Activated T-cell treated with anti-CD3 and anti-CD28 coated beads, Interleukin-2, amount 50 U/mL, for 48 hours (primary cell): ENCODE measurements at places on chromosomes 6 and 20.

- no peak for DNase-seq
Observed at GRCh38 chr6:166603043-166603690, 16.7 kb upstream of the RAMACL start.

GRCh38 chr6:3784423-3784822 is 32.9 kb upstream of the PXDC1 start:
- DNase-seq, result no peak

GRCh38 chr20:17810062-17810631 is 110.4 kb downstream of the BANF2 start:
- no peak for DNase-seq

GRCh38 chr6:10626154-10626741 is 68.2 kb downstream of the C6orf52 start:
- DNase-seq, result no peak

DNA sequence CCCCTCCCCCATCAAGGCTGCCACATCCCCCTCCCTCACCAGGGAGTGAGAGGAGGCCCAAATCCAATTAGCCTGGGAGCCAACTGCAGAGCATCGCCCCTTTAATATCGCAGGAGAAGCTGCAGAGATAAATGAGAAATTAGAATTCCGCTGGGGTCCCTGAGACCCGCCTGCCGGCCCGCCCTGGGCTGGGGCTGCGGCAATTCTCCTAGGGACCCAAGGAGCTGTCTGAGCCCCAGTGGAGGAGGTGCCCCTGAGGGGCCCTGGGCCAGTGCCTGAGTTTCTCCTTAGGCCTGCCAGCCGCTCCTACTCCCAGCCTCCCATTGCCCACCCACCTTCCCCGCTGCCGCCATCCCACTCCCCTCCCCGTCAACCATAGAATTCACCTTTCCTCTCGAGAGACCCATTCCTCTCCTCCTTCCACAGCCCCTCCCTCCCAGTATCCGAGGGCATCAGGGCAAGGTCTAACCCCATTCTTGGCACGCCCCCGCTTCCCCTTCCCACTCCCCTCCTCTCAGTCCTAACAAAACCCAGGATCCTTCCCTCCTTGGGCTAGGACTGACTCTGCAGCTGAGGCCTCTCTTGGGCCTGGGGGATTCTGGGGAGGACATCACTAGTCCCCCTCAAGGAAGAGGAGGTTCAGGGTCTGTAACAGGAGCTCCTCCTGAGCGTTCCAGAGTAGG is 20.0 kb upstream of the CDH22 start:
- DNase-seq, result no peak

DNA sequence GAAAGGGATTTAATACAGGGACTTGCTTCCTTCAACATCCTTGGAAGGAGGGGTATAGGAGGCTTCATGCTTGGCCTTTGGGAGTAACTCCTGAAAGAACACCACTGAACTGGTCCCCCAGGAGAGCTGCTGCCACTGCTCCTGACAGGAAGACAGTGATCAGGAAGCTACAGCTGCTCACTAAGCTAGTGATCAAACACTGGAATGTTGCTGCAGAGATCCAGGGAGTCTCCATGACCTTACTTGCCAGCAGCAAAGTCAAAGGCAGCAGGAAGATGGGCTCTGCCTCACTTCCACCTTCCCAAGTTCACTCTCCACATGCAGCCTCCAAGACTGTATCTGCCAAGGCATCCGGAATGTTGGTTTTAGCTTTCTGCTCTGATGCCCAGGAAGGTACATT is 31.8 kb downstream of the PIM1 start:
- no peak for DNase-seq

GRCh38 chr20:1825507-1825906 is 69.7 kb upstream of the SIRPA start:
- no peak for DNase-seq

DNA sequence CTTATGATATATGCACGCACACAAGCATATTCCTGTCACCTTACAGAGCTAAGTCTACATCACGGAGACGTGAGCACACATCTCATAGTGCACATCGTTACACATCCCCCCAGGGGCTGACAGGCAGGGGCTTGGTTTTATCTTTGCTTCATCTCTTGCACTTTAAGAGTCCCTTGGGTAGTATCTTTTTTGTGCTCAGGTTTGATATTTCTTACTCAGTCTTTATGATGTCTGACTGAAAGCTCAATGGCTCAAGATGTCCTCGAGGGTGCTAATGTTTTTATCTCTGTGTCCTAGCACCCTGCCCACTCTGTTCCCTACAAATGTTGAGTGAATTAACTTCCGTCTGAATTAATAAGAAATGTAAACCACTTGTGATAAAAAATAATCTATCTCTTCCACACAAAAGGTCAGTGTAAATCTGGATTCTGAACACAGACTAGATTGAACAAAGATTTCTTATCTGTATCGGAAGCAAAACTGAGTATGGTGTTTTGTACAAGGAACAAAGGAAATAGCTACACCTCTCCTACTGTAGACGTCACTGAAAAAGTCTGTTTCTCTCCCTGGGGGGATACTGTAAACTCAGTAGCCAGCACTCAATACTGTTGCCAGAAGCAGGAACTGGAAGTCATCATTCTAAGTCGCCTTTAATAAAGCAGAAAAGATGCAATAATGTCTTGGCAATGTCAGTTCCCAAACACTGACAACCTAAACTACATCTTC is 195.1 kb downstream of the PRKN start:
- DNase-seq, result no peak

- DNase-seq, result no peak
Observed at GRCh38 chr6:52524918-52525317, 51.9 kb downstream of the TRAM2 start.

DNA sequence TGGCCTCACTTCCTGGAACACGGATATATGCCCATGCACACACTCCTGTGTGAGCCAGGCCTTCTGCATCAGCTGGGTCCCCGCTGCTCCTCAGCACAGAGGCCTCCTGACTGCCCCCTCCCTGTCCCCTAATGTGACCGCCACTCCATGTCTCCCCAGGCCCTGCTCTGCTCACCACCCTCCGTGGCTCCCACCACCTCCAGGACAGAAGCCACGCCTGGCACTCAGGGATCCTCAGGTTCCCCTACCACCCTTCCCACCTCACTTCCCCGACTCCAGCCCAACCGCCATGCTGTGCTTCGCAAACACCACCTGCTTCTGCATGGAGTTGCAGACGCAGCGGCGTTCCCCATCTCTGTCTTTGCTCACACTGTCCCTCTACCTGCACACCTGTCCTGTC is 4.3 kb upstream of the SRC start:
- no peak for DNase-seq

GRCh38 chr20:63773571-63774241 is 34.1 kb downstream of the SLC2A4RG start:
- DNase-seq, result no peak

DNA sequence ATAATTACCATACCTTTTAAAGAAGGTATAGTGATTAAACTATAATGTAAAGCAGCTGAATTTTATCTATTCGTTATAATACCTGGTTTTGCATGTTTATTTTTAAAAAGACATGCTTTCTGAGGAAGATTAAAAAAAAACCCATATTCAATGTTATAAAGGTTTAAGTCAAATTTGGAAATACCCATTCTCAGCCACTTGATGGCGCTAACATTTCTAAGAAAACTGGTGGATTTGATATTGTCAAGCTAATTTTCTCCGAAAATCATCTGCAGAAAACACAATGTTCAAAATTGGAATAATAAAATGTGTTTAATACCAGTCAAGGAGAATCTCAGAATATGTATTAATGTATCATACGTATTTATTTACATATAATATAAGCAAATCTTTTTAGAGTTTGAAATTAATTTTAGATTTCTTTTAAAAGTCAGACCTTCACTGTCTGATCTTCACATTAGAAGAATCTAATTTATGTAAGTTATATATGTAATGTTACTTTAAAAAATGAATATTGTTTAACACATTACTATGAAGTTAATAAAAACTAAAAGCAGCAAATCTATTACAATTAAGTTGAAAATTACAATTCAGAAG is 35.0 kb downstream of the SHPRH start:
- no peak for DNase-seq

- DNase-seq, result no peak
Observed at GRCh38 chr6:146481527-146481926, 62.1 kb upstream of the RAB32 start.

GRCh38 chr20:34861386-34862084 is 11.1 kb downstream of the GGT7 start:
- DNase-seq, result no peak

- no peak for DNase-seq
Observed at GRCh38 chr20:41395667-41396664, 29.3 kb upstream of the EMILIN3 start.

DNA sequence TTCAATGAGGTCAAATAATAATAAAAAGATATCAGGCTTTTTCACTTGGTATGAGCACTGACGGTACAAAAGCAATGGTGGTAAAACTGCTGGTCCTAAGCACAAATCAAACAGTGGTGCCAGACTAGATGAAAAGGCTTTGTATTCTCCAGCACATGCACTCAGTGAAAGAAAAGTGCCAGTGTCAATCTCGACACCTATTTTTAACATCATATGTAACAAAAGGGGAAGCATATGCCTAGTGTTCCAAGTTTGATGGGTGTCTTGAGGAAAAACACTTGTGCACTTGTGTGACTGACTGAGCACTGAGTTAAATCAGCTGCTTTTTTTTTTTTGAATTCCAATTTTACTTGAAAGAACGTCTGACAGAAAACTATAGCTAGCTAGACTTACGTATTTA is 27.3 kb downstream of the MED23 start:
- DNase-seq, result no peak

DNA sequence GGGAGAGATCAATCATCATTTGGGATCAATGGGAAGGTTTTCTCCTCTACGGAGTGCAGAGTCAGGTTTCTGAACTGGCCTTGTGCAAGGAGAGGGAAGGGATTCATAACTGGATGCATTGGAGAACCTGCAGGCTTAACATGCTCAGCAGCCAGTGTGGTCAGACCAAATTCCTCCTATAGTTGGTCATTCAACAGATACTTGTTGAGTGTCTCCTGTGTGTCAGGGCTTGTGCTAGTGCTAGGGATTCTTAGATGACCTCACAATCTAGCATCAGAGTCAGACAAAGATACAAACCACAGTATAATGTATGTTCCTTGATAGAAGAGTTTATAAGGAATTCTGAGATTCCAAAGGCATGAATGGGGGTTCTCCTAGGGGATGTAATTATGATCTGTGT is 23.9 kb downstream of the RALY start:
- DNase-seq, result no peak

GRCh38 chr6:88342336-88342735 is 176.2 kb upstream of the CNR1 start:
- no peak for DNase-seq
